HT-29 (cell line): ENCODE measurements at places on chromosomes 6 and 20. TPM values are rescaled to one million over a fixed set of nuclear protein-coding genes. Genes with fewer than 3 reads are reported as not detected.

Gene GUCA1A
- total RNA-seq = not detected in 2 replicates

DNA sequence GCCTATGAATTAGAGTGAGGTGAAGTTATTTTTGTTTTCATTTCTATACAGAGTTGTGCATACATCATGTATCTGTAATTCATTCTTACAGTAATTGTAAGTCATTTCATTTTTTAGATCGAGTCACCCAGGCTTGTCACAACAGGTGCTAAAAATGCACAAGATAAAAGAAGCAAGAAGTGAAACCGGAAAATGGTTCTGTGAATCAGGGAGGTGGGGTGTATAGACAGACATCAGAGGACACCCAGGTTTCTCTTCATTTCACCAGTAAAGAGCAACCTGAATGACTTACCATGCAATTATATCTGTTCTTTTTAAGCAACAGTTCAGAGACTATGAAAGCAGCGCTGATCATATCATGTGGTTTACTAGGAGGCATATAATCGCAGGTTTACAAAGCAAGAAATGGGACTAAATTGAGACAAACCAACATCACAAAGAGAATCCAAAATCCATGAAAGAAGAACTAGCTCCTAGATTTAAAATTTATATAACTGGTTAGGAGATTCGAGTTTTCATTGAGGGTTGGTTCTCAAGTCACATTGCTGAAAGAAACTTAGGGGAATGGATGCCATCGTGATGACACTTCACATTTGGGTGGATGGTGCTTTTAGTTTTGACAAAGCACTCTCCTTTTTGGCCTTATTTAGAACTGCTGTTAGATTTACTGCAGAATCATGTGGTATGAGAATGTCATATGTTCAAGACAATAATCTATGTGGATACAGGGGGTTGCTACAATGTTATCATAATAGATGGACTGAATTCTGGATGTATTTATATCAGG is 27.9 kb upstream of the TBC1D7 start:
- DNase-seq = no peak

GRCh38 chr20:297098-297924 is at the start of gene ZCCHC3:
ZCCHC3 (plus strand) TSS chr20:297570; CDS start chr20:297587, 17 bp downstream.
- DNase-seq = peak; percentile 86

Gene ARG1
- total RNA-seq = not detected in 2 replicates

DNA sequence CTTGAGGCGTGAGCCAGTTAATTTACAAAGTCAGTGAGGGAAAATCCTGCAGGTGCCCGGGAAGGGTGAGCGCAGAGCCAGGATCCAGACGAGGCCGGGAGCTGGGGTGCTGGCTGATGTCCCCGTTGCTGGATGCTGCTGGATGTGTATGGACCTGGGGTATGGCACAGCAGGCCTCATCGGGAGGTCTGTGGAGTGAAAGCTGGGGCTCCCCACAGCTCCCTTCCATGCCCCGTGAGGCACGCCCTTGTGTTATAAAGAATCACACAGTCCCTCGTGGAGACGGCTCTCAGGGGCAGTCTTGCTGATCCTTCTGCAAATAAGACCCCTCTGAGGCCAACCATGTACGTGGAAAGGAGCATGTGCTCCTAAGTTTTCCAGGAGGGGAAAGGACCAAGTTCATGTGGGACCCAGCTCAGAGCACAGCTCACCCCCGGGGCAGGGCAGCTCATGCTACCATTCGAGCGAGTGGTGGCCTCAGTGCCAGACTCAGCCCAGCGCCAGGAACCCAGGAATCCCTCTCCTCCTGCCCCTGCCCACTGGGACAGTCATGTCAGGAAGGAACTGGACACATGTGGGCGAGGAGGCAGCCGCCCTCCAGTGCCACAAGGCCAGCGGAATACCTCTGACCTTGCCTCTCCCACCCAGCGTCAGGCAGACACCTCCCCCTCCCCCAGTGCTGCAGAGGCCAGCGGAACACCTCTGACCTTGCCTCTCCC is 97.5 kb downstream of the CDH4 start:
- no peak for DNase-seq

DNA sequence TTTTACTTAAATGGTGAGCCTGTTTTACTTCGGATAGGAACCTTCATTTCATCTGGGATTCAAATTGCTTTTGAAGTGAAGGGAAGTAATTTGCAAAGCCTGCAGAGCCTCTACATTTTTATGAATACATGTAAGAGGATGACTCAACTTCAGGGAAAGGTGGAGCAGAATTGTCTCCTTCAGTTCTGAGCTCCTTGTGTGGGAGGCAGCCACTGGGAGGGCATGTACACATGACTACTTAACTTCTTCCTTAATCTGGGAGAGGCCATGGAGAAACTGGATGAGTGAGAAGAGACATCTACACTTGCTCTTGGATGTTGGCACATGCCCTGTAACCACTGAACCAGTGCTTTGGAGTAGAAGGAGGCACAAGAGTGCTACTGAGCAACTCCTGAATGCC is 145.1 kb upstream of the NRSN1 start:
- no peak for DNase-seq

DNA sequence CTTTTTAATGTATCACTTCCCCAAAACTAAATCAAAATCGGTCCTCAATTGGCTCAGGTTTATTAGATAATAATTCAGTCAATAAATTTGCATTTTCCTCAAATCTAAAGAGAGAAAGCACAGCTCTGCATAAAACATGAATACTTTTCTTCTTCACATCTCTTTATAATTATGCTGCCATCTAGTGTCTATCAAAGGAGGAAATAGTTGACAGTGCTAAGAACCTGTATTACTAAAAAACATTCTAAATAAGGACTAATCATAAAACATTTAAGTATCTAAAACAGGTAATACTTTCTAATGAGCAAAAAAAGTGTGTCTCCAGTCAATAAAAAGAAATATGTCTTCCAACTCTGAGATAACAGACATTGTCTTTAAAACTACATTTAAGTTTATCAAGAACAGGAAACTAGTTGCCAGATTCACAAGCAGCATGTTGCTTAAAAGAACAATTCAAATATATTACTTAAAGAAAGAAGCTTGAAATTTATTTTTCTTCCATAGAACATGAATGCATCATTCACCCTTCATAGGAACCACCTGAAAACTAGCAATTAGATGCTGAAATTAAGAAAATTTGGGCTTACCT is 56.5 kb upstream of the DST start:
- peak; percentile 66 for DNase-seq

- no peak for DNase-seq
Measured at GRCh38 chr6:22970004-22970403, 400.6 kb downstream of the HDGFL1 start.

DNA sequence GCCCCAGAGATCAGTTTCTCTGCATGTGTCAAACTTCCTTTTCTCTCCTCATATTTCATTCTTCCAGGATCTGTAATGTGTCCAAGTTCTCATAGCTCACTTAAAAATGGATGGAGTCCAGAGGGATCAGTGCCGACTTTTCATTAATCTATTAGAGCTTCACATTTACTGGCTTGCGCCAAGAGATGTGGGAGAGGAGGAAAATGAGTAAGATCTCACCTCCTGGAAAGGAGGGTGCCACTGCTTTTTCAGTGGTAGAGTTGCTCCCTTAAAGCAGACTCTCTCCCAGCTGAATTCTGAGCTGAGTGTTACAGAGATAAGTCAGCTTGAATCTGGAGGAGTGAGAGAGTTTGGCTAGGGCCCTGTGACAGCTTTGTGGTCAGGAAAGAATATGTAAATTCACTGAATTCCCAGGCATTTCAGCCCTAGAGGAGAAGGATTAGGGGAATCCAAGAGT is 175.9 kb downstream of the SOX4 start:
- no peak for DNase-seq

- DNase-seq = no peak
Measured at GRCh38 chr20:21520702-21521595, 7.1 kb upstream of the NKX2-2 start.

- no peak for DNase-seq
Measured at GRCh38 chr20:15834857-15835256, 738.4 kb downstream of the KIF16B start.

- no peak for DNase-seq
Measured at GRCh38 chr6:38876475-38876874, 161.4 kb downstream of the DNAH8 start.

Gene TGIF2
- 12.8 and 12.9 TPM in 2 replicates for total RNA-seq

Gene ZC3H12D
- not detected in 2 replicates for total RNA-seq

Gene ID4
- not detected in 2 replicates for total RNA-seq

Gene CCN6
- not detected in 2 replicates for total RNA-seq

GRCh38 chr20:400454-401275 is 7.4 kb upstream of the RBCK1 start:
- DNase-seq = no peak

DNA sequence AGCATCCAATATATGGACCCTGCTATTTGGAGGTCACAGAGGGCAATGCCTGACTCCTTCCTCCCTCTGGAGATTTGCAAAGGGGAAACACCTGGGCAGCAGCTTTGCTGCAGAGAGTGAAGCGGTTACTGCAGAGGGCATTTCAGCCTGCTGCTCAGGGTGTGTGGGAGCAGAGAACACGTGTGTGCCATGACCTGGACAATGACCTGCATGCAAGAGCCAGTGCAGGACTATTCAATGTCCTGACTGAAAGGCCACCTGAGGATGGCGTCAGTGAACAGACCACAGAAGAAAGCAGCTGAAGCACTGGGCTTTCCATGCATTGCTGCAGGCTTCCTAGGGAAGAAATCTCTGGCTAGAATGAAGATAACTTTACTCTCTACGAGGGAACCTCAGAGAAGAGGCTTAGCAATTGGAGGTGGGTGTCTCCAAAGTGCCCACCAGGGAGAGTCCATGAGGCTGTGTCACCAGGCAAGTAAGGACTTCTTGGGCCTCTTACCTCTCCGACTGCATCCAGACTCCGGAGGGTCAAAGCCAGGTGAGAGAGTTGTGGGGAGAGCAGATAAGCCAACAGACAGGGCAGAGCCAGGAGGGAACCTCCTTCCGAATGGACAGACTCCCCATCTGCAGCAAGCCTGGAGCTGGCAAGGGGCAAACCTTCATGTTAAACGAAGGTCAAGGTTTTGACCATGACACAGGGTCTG is 52.9 kb upstream of the PMEPA1 start:
- DNase-seq = no peak

Gene SIGLEC1
- total RNA-seq = not detected in 2 replicates

DNA sequence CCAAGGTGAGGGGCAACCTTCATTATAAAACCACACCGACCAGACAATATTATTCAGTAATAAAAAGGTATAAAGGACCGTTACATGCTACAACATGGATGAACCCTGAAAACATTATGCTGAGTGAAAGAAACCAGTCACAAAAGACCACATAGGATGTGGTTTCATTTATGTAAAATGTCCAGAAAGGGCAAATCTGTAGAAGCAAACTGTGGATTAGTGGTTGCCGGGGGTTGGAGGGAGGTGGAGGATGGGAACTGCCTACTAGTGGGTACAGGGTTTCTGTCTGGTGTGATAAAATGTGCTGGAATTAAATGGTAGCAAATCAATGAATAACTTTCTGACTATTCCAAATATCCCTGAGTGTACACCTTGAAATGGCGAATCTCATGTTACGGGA is 10.2 kb upstream of the PRND start:
- no peak for DNase-seq

Gene CFB
- total RNA-seq = 2.0 and 2.6 TPM in 2 replicates
